ENCODE measurements at places on chromosomes 2 and 18.

- DNase-seq, result peak; percentile 60
These were observed 193.8 kb upstream of the RND3 start for GRCh38 chr2:150681120-150681804.

- DNase-seq, result no peak
These were observed 342.9 kb downstream of the PARD3B start for GRCh38 chr2:204888222-204888621.

DNA sequence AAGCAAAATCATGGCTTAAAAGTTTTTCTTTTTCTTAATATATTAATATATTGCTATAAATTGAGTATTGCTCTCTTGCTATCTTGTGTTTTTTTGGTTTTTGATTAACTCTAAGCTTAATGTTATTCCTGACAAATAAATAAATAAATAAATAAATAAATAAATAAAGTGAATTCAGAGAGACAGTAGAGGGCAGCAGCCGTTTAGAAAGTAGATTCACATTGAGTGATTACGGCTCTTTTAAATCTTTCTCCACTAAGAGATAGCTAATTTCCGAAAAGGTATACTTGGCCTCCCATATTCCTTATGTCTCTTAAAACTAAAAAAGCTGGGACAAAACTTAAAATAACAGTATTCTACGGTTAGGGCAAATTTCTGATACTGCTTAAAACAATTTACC, 34.3 kb downstream of the MSH2 start:
- no peak for DNase-seq

DNA sequence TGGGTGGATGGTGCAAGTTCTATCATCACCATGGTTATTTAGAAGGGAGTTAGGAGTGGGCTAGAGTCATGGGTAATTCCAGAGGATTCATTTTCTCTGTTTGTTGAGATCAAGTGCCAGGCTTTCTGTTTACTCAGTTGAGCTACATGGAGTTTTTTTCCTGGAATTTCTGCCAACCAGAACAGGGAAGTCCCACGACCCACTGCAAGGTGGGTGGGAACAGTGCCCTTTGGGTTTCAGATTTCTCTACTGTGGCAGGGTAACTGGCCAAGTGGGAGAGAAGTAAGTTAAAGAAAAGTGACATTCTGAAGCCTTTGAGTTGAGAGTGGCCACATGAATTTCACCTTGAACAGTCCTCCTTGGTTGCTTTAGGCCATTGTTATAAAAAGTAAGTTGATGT, 138.9 kb downstream of the SLC39A10 start:
- no peak for DNase-seq

DNA sequence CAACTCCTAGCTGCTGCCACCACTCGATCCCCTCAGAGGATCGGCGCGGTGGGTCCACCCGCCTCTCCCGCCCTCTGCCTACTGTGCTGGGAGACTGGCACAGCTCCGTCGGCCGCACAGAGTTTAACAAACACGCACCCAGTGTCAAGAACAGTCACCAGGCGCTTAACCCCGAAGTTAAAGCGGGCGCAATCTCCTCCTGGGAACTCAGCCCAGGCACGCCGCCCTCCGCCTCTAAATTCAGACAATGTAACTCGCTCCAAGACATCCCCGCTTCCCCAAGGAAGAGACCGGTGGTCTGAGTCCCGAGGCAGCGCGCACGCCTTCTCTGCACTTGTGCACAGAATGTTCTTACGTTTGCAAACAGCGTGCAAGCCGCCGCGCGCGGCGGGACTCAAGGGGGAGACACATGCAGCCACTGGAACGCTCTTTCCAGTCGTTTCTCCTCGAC, 533 bp downstream of the CXCR4 start:
- DNase-seq, result peak; percentile 2

- no peak for DNase-seq
These were observed 38.0 kb upstream of the COL5A2 start for GRCh38 chr2:189217541-189217940.

- DNase-seq, result no peak
These were observed 9.9 kb upstream of the FHOD3 start for GRCh38 chr18:36287653-36288052.

DNA sequence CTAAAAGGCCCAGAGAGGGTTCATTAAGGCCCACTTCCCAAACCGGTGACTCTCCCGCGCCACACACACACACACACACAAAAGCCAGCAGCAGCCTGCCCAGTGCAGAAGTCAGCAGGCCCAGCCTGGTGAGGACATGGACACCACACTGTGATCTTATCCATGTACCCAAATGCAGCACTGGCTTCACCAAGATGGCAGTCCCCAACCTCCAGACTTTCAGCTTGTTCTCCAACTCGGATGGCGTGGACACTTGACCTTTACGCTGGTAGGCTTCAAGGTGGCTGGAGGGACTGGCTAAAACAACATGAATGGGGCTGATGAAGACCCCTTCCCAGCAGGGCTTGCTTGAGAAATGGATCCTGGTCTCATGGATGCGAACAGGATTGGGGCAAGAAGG, 50.4 kb downstream of the TNS1 start:
- DNase-seq, result no peak

- DNase-seq, result no peak
These were observed 25.0 kb downstream of the WDFY1 start for GRCh38 chr2:223920109-223920508.

DNA sequence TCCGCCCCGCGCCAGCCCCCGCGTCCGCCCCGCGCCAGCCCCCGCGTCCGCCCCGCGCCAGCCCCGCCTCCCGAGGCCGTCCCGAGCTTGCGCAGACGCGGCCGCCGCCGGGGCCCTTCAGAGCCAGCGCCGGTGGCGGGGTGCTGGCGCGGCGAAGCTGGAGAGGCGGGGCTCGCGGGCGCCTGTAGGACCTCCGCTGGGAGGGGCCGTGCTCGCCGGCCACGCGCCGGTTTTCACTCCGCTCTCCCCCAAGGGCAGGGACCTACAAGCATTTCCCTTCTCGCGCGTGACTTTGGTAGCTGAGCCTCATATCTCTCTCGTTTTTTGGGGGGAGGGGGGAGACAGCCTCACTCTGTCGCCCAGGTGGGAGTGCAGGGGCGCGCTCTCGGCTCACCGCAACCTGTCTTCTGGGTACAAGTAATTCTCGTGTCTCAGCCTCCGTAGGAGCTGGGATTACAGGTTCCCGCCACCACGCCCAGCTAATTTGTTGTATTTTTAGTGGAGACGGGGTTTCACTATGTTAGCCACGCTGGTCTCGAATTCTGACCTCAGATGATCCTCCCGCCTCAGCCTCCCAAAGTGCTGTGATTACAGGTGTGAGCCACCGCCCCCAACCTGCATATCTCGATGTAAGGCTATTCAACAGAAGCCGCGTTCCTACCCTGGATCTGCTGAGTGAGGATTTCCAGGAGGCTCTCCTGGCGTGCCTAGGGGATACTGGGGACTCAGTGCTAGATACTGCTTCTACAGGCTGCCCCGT, at the start of gene ZNF514:
Gene ZNF514 (minus strand): TSS at position 159 of the 760 bp plus-strand sequence. CDS start 6,595 bp downstream, outside the sequence.
- DNase-seq, result peak; percentile 35

DNA sequence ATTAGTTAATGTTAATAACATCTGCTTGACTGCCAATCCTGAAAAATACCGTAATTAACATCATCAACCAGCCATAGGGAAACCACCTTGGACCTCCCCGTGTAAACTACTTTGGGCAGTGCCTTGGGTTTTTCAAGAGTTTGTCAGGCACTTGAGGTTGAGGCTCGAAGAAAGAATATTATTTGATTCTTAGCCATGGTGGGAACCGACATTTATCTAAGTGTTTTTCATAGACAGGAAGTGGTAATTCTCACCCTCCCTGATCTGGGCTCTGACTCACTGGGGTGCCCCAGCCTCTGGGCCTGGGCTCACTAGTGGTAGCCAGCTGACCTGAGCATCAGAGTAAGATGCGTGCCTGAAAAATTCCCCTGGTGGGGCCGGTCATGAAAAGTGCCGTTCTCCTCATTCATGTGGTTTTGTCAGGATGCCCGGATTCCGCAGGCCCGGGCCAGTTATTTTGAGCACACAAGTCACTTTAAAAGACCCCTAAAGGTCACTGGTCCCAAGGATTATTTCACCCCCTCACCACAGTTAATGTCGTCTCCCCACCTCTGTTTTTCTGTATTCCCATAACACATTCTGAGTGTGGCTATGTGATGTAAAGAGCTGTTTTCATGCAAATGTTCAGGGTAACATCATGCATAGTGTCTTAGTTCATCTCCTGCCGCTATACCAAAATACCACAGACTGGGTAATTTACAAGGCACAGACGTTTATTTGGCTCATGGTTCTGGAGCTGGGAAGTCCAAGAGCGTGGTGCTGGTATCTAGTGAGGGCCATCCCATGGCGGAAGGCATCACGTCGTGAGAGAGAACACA, 21.6 kb upstream of the SPATA3 start:
- DNase-seq, result peak; percentile 35

DNA sequence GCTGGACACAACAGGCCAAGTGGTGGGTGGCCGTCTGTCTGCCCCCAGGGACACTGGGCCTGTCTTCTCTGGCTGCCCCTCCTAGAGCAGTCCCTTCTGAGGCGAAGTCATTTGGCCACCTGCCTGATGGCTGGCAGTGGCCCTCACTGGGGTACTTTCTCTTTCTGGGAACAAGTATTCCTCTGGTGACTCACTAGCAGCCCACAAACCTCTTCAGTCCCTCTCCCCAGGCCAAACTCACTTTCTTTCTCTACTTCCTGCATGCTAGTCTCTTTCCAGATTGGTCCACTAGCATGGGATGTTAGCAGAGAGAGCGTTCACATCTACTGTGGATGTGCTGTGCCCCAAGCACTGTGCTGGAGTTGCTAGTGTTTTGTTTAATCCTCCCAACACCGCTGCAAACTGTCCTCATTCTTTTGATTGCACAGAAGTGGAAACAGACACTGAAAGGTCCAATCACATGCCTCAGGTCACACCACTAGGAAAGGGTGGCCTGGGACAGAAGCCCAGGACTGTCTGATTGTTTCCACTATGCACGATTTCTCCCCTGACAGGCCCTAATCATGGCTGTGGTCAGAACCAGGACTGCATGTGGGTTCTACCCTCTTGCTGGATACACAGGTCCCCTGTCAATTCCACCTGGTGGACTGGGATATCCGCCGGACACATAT, 5.2 kb downstream of the DYSF start:
- DNase-seq, result no peak

GRCh38 chr2:230425377-230425776, 9.4 kb downstream of the SP100 start:
- no peak for DNase-seq

DNA sequence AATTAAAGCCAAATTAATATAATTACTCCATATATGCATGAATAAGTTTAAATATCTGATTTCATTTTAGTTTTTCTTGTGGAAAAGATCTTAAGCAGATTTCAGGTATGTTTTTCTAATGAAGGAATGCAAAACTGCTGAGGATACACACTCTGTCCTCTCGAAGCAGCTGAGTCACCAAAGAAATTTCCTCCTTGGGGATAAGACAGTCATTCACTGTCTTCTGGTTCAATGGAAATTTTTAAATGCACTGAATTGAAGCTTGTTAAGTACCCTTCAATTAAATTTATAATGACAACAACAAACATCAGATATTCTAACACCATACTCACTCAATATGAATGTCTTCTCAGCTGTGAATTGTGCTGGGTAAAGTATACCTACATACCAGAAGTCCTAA, 101.5 kb upstream of the DNER start:
- no peak for DNase-seq

GRCh38 chr2:82539280-82539621, 1919.8 kb downstream of the SUCLG1 start:
- DNase-seq, result no peak

- no peak for DNase-seq
These were observed 91.3 kb downstream of the ANTXR1 start for GRCh38 chr2:69104261-69104660.

- no peak for DNase-seq
These were observed 3.8 kb upstream of the IMP4 start for GRCh38 chr2:130338793-130339345.

DNA sequence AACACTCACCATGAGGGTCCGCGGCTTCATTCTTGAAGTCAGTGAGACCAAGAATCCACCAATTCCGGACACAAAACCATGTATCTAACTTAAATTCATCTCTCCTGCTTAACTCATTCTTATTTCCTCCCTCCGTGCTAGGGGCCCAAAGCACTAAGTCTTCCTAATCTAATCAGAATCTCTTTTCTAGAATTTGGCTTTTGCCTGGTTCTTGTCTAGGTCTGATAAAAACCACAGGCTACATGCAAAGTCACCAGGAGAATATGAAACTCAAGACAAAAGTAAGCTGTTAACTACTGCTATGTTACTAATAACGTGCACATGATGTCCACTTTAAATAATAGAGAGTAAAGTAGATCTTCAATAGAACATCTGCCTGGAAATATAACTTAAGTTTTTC, 69.9 kb downstream of the TRIP12 start:
- no peak for DNase-seq

DNA sequence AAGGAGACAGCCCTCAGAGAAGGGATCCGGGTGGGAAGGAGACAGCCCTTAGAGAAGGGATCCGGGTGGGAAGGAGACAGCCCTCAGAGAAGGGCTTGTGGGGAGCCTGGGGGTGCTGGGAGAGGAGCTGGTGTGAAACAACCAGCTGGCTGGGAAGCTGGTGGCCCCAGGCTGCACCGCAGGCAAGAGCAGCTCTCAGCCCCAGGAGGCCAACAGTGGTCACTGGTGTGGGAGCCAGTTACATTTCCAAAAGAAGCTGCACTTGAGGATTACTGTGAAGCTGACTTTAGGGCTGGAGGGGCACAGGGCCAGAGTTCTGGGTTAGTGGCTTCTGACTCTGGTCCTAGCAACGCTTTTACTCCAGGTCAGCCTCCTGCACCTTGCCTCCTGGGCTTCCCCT, 3.3 kb downstream of the HES6 start:
- DNase-seq, result no peak

GRCh38 chr2:150587547-150588505, 100.4 kb upstream of the RND3 start:
- DNase-seq, result peak; percentile 51

- DNase-seq, result no peak
These were observed 3.6 kb upstream of the MTERF4 start for GRCh38 chr2:241105641-241106040.

GRCh38 chr18:8623549-8624106, 14.4 kb downstream of the RAB12 start:
- no peak for DNase-seq

- no peak for DNase-seq
These were observed 568.5 kb downstream of the TSN start for GRCh38 chr2:122323927-122324326.

DNA sequence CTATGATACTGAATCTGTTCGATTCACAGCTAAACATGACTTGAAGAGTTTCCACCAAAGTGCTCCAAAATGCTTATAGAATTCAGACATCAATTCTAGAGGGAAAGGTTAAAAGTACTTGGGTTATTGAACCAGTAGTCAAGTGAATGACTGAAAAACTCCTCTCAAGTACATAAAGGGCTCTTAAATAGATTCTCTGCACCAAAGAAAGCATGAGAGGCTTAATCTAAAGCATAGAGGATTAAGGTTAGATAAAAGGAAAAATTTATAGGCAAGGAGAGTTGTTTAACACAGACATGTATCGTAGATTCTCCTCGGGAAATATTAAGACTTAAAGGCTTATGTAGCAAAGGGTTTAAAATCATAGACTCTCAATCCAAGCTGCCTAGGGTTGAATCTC, 701.4 kb downstream of the ERBB4 start:
- DNase-seq, result no peak

GRCh38 chr2:59938181-59938580, 615.3 kb downstream of the BCL11A start:
- DNase-seq, result no peak
